Right lobe of liver (tissue), 6 donors: ENCODE measurements at places on chromosomes 4 and X.

GRCh38 chrX:19555683-19556082 lies 40.4 kb upstream of the MAP3K15 start:
- no peaks in the 10 kb centered on the region for H3K36me3 ChIP-seq
- no peak overlapping the region for H3K4me3 ChIP-seq
- no peak for DNase-seq
- H3K27ac ChIP-seq: no peak overlapping the region

- no peak overlapping the region for H3K4me3 ChIP-seq
- no peaks in the 10 kb centered on the region for H3K27me3 ChIP-seq
- DNase-seq: no peak
- H3K4me1 ChIP-seq: no peaks in the 10 kb centered on the region
Measured at GRCh38 chr4:171534391-171534790, 278.8 kb upstream of the GALNTL6 start.

DNA sequence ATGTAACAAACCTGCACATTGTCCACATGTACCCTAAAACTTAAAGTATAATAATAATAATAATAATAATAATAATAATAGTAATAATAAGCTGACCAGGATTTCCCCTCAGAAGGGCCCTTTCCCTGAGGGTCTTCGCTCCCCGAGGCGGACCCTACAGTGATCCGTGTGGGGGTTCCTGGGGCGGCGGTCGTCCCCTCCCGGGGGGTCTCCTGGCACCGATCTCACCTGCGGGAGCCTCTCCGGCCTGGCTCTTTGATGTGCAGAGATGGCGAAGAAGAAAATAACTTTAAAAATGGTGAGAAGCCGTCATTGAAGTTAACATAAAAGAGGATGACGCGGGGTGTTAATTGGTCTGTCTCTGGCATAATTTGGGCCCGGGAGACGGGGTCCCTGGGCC lies 48.2 kb upstream of the PPP2R3B start:
- no peaks in the 10 kb centered on the region for H3K4me1 ChIP-seq
- no peak overlapping the region for H3K4me3 ChIP-seq
- no peaks in the 10 kb centered on the region for H3K36me3 ChIP-seq
- H3K27me3 ChIP-seq: no peaks in the 10 kb centered on the region
- H3K27ac ChIP-seq: no peak overlapping the region

DNA sequence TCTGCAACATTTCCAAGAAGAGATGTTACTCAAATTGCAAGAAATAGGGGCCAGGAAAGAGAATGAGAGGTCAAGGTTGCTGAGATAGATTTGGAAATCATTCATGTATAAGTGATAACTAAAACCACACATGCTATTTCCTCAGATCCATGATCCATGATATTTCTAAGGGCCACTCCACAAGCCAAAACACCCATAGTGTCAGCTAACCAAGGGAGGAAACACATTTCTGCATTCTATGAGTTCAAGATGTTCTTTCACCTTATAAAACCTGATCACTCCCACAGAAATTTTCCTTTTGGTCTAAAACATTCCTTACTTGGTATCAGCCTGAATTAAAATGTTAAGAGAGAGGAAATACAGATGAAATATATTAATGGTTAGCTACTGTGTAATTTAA lies 47.2 kb downstream of the TBCK start:
- DNase-seq: no peak
- no peaks in the 10 kb centered on the region for H3K36me3 ChIP-seq
- no peaks in the 10 kb centered on the region for H3K27me3 ChIP-seq
- no peak overlapping the region for H3K27ac ChIP-seq
- H3K4me3 ChIP-seq: no peak overlapping the region

DNA sequence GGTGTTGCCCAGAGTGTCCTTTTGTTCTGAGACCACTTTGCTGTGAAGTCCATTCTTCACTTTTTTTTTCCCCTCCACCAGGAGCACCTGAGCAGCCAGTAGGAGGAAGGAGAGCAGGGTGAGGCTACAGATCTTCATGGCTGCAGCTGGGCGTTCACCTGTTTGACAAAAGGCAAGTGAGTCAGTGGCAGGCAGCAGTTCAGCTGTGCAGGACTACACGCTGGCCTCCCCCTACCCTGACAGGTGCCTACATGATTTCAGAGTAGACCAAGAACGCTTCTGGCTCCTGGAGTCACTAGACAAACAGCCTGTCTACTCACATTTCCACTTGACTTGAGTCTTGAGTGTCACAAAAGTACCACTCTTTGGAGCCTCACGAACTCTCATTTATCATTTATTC lies 2.0 kb downstream of the FGFBP1 start:
- no peaks in the 10 kb centered on the region for H3K27me3 ChIP-seq
- H3K4me1 ChIP-seq: no peaks in the 10 kb centered on the region
- H3K4me3 ChIP-seq: no peak overlapping the region
- H3K27ac ChIP-seq: no peak overlapping the region
- H3K36me3 ChIP-seq: no peaks in the 10 kb centered on the region

DNA sequence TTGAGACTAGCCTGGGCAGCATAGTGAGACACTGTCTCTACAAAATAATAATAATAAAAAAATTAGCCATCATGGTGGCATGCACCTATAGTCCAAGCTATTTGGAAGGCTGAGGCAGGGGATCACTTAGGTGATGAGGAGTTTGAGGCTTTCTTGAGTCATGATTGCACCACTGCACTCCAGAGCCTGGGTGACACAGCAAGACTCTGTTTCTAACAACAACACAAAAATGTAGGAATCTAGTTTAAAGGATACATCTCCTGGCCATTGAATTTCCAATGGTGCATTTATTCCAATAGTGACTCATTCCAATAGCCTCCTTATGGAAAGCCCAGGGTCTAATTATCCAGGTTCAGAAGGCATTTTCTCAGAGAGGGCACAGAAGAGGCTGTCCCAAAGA lies 21.9 kb upstream of the HERC6 start:
- H3K36me3 ChIP-seq: no peaks in the 10 kb centered on the region
- H3K4me1 ChIP-seq: no peaks in the 10 kb centered on the region
- DNase-seq: no peak
- H3K4me3 ChIP-seq: no peak overlapping the region
- no peaks in the 10 kb centered on the region for H3K27me3 ChIP-seq
- no peak overlapping the region for H3K27ac ChIP-seq

DNA sequence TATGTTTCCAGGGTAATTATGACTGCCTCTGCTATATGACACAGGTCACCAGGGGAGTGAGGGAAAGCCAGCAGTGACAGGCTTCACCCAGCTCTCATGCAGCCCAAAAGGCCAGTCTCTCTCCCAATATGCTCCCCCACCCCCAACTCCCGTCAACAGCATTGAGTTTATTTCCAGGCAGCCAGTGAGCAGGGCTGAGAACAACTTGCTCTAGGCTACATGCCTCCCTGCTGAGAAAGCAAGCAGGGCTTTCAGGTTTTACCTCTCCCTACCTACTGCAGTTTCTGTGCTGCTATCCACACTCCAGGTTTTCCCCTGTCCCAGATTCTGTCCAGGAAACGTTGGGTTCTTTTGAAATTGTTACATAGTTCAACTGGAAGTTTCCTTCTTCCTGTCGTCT lies 291.4 kb downstream of the PABPC4L start:
- no peaks in the 10 kb centered on the region for H3K27me3 ChIP-seq
- H3K4me3 ChIP-seq: no peak overlapping the region
- no peaks in the 10 kb centered on the region for H3K4me1 ChIP-seq
- no peak for DNase-seq

- H3K4me3 ChIP-seq: no peak overlapping the region
- no peak for DNase-seq
- H3K4me1 ChIP-seq: peaks cover 22% of the 10 kb centered on the region
- H3K27me3 ChIP-seq: no peaks in the 10 kb centered on the region
Measured at GRCh38 chr4:3789587-3789986, 23.4 kb downstream of the ADRA2C start.

- no peaks in the 10 kb centered on the region for H3K36me3 ChIP-seq
- H3K4me1 ChIP-seq: no peaks in the 10 kb centered on the region
- DNase-seq: no peak
- no peak overlapping the region for H3K4me3 ChIP-seq
Measured at GRCh38 chr4:2064276-2064991, 5.3 kb downstream of the NAT8L start.

DNA sequence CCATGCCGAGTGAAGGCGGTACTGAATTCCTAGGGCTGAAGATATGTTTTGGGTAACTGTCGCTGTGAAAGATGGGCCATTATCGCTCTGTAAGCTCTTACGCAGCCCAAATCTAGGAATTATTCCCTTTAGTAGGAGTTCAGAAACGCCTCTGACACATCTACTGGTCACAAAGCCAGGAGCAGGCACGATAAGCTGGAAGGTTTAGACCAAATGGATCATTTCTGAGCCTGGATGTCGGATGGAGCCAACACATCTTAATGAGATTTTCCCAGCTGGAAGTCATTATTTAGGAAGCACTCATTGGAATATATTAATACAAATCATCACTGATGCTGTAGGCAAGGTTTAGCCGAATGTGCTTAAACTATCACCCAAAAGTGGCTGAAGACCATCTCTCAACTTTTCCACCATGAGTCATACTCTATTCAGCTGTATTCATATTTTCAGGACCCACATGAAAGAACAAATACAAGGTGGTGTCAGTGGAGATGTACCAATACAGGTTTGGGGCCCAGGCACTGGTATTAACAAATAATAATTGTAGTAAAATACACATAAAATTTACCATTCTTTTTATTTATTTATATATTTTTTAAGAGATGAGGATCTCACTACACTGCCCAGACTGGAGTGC lies 34.2 kb upstream of the ATRX start:
- no peak overlapping the region for H3K4me3 ChIP-seq
- H3K36me3 ChIP-seq: no peaks in the 10 kb centered on the region
- no peak for DNase-seq
- no peaks in the 10 kb centered on the region for H3K27me3 ChIP-seq
- H3K4me1 ChIP-seq: no peaks in the 10 kb centered on the region

- H3K4me1 ChIP-seq: no peaks in the 10 kb centered on the region
- DNase-seq: no peak
- no peak overlapping the region for H3K27ac ChIP-seq
- H3K27me3 ChIP-seq: no peaks in the 10 kb centered on the region
- peaks cover 2% of the 10 kb centered on the region for H3K36me3 ChIP-seq
- no peak overlapping the region for H3K4me3 ChIP-seq
Measured at GRCh38 chrX:13748486-13748885, 13.9 kb downstream of the OFD1 start.

DNA sequence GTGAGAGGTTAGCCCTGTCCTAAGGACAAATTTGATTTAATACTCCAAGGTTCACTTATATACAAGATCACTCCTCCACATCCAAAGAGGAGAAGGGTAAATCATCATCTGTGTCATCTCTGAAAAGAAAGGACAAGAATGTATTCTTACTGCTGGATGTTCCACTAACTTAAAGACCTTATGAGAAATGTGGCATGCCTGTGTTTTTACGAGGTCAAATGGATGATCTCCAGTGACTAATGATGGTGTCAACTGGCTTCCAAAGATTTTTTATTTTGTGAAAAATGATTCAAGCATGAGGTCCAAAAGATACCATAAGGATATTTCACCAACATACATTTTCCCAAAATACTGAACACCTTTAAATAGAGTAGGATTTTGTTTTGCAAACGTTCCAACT lies 143.4 kb downstream of the PTCHD1 start:
- no peak overlapping the region for H3K27ac ChIP-seq
- H3K27me3 ChIP-seq: no peaks in the 10 kb centered on the region
- no peaks in the 10 kb centered on the region for H3K4me1 ChIP-seq
- no peak overlapping the region for H3K4me3 ChIP-seq

GRCh38 chrX:112759512-112759911 lies 79.8 kb upstream of the LHFPL1 start:
- no peak overlapping the region for H3K4me3 ChIP-seq
- no peaks in the 10 kb centered on the region for H3K36me3 ChIP-seq
- no peaks in the 10 kb centered on the region for H3K4me1 ChIP-seq
- DNase-seq: no peak
- no peak overlapping the region for H3K27ac ChIP-seq

GRCh38 chr4:161133586-161134276 lies 1030.1 kb downstream of the FSTL5 start:
- H3K4me3 ChIP-seq: no peak overlapping the region
- H3K4me1 ChIP-seq: no peaks in the 10 kb centered on the region
- no peaks in the 10 kb centered on the region for H3K36me3 ChIP-seq
